Lung microvascular endothelial cell (primary cell): ENCODE measurements at places on chromosomes 4 and X. TPM values are rescaled to one million over a fixed set of nuclear protein-coding genes. Genes with fewer than 3 reads are reported as not detected.
A peak's percentile ranks its signal among the peaks of the same experiment; 100 is the strongest.

DNA sequence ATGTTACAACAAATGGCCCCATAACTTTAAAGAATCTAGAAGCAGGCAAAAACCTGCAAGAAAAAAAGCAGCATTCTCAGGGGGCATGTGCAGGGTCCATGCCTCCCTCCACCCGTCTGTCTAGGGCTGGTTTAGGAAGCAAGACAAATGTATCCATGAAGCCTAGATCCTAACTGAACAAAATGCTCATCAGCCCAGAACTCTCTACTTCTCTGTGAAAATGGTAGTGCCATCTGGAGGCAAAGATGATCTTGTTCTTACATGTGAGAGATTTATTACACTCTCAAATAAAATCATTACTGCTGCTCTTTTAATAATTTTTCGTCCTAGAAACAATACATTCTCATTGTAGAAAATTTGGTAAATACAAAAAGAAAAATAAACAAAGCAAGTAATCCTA lies 26.7 kb downstream of the NR3C2 start:
- peak; percentile 42 for DNase-seq

GRCh38 chr4:168614281-168615057 lies 117.6 kb downstream of the PALLD start:
- no peak for DNase-seq

GRCh38 chr4:26912810-26913209 lies 52.2 kb downstream of the STIM2 start:
- no peak for DNase-seq

- DNase-seq = no peak
Measured at GRCh38 chr4:154741131-154741665, 2.6 kb upstream of the LRAT start.

- no peak for DNase-seq
Measured at GRCh38 chr4:112472318-112472717, 43.7 kb downstream of the NEUROG2 start.

DNA sequence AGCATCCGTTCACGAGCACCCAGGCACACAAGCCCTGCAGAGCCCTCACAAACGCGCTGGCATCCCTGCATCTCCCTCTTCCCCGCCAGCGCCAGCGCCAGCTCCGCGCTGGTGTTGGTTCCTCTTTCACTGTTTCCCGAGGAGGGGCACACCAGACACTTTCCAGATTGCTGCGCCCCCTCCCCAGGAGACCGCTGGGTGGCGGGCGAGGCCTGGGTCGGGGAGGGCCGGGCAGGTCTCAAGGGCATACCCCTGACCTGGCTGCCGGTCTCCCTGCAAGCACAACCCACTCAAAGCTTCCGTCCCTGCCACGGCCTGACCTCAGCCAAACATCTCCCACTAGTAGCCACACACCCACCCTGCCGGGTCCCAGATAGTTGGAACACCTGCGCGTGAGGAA lies 2.2 kb upstream of the NKX1-1 start:
- no peak for DNase-seq

GRCh38 chr4:7377223-7377865 lies 57.4 kb downstream of the PSAPL1 start:
- no peak for DNase-seq

GRCh38 chrX:140723121-140723715 lies 13.7 kb downstream of the LINC00632 start:
- no peak for DNase-seq

GRCh38 chr4:45954276-45954675 lies 169.6 kb downstream of the GABRG1 start:
- no peak for DNase-seq

GRCh38 chr4:123954220-123954619 lies 557.6 kb downstream of the SPRY1 start:
- DNase-seq = no peak

- no peak for DNase-seq
Measured at GRCh38 chrX:97529536-97530200, 646.0 kb downstream of the RPA4 start.

DNA sequence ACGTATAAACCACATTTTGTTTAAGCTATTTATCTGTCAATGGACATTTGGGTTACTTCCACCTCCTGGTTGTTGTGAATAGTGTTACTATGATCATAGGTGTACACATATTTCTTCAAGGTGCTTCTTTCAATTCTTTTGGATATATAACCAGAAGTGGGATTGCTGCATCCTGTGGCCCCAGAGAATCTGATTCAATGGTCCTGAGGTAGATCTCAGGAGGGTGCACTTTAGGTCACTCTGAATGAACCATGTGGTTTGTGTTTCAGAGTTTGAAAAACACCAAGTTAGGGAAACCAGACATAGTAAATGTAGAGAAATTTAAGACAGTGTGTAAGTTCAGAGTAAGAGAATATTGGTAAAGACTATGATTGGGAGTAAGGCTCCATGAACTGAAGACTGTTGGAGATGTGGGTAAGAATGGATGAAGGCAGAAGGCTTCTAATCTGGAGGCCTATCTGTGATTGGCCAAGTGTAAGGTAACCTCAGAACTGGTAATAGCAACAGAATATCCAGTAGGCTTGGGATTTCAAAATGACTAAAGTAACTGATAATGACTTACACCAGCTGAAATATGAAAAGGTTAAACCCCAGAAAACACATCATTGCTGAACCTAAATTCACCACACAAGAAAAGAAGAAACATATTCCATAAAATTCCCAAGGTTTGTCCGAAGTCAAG lies 236.9 kb downstream of the CAMK2D start:
- DNase-seq = no peak

DNA sequence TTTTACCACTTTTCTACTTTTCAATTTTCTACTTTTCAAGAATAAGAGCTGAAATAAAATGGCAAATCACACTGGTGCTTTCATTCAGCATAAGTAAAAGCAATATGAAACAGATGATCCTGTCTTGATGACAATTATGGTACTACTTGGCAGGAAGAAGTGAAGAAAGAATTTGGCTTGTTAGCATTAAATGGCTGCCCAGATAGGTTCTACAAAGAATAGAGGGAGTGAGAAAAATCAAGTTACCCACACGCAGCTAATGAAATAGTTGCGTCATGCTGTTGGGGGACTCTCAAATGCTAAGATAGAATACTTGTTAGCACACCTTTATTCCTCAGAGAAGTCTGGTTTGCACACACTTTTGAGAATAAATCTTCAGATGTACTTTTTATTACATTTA lies 12.5 kb upstream of the LCORL start:
- no peak for DNase-seq

- DNase-seq = no peak
Measured at GRCh38 chrX:94977562-94977961, 1303.6 kb downstream of the FAM133A start.

DNA sequence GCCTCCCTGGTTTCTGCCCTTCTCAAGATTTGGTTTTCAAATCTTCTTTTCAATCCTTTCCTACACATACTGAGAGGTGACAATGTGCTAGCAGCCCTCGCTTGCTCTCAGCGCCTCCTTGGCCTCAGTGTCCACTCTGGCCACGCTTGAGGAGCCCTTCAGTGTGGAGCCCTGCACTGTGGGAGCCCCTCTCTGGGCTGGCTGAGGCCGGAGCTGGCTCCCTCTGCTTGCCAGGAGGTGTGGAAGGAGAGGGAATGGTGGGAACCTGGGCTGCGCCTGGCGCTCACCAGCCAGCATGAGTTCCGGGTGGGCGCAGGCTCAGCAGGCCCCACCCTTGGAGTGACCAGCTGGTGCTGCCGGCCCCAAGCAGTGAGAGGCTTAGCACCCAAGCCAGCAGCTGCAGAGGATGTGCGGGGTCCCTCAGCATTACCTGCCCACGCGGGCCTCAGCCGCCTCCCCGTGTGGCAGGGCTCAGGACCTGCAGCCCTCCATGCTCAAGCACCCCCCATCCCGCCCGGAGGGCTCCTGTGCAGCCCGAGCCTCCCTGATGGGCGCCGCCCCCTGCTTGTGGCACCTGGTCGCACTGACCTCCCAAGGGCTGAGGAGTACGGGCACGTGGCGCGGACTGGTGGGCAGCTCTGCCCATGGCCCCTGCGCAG lies 127.5 kb downstream of the COX7B2 start:
- no peak for DNase-seq

GRCh38 chrX:47481160-47481559 lies 1.9 kb downstream of the ZNF41 start:
- no peak for DNase-seq

DNA sequence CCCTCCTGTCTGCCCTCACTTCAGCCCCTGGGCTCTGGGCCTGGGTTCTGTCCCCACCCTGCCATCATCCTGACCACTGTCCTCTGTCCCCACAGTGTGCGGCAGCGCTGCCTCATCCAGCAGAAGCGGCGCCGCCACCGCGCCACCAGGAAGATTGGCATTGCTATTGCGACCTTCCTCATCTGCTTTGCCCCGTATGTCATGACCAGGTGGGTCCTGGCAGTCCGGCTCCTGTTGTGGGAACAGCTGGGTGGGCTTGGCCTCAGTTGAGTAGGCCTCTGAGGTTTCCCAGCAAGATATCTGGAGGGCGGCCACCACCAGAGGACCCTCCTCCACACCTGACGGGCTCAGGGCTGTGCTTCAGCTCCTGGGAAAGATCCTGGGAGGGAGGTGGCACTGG lies 2.2 kb downstream of the GPR78 start:
- DNase-seq = no peak

GRCh38 chrX:38987198-38987651 lies 186.0 kb downstream of the MID1IP1 start:
- no peak for DNase-seq

- no peak for DNase-seq
Measured at GRCh38 chr4:112270640-112271421, 14.9 kb downstream of the TIFA start.

DNA sequence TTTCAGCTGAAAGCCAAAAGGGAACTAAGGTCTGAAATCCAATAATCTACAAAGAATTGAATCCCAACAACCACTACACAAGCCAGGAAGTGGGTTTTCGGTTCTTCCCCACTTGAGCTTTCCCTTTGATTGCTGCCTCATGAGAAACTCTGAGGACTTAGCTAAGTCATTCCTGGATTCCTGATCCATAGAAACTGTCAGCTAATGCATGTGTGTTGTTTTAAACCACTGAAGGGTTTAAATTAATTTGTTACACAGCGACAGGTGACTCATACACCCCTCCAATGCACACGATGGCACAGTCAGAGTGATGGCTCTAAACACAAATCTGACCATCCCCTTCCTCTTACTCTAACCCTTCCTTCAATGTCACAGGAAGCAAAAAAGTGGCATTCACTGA lies 282.9 kb downstream of the RAB28 start:
- DNase-seq = no peak

GRCh38 chrX:22278375-22278774 lies 5.7 kb downstream of the CBLL2 start:
- DNase-seq = no peak

DNA sequence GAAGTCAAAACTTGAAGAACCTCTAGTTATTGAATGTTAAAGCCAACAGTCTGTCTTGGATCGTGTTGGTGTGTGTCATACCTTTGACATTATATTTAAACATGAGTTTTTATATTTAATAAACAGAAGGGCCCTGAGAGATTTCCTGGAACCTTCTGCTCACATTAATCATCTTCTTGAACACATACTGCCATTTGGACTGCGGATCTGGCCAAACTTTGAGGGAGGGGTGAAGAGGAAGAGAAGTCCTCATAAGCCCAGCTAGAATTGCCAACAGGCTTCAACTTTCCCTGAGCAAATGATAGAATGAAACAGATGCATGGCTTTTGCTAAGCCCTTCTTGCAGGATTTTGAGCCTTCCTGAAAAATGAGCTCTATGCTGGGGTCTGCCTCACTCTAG lies 27.4 kb downstream of the CCKAR start:
- no peak for DNase-seq

The SHISA3 gene
- total RNA-seq = 0.44 and 0.60 TPM in 2 replicates

The SMPX gene
- total RNA-seq = not detected in 2 replicates

The ZBTB49 gene
- total RNA-seq = 2.4 and 3.2 TPM in 2 replicates

The XAGE1B gene
- total RNA-seq = not detected in 2 replicates

The PRSS12 gene
- total RNA-seq = 0.60 and 7.2 TPM in 2 replicates

The CCNQ gene
- 31.9 and 33.1 TPM in 2 replicates for total RNA-seq

The YY2 gene
- total RNA-seq = 0.65 and 0.79 TPM in 2 replicates

The CCDC158 gene
- total RNA-seq = not detected in 2 replicates

The MAGEB2 gene
- total RNA-seq = not detected in 2 replicates

The ART3 gene
- total RNA-seq = not detected in 2 replicates

The ZNF827 gene
- total RNA-seq = 2.4 and 2.6 TPM in 2 replicates

The TMPRSS11F gene
- total RNA-seq = not detected in 2 replicates

The OGT gene
- total RNA-seq = 59.1 and 83.1 TPM in 2 replicates

The CXorf49 gene
- not detected in 2 replicates for total RNA-seq

The DCLK2 gene
- 1.2 and 1.7 TPM in 2 replicates for total RNA-seq
